Calu3 (cell line): ENCODE measurements at places on chromosomes 3 and 15. TPM values are rescaled to one million over a fixed set of nuclear protein-coding genes. Genes with fewer than 3 reads are reported as not detected.

GRCh38 chr15:26729581-26729980 lies 43.3 kb downstream of the GABRB3 start:
- H3K27ac ChIP-seq, result no peak overlapping the region
- H3K4me3 ChIP-seq, result no peak overlapping the region
- H3K36me3 ChIP-seq, result no peaks in the 10 kb centered on the region
- H3K4me1 ChIP-seq, result no peaks in the 10 kb centered on the region
- no peak for DNase-seq
- no peaks in the 10 kb centered on the region for H3K27me3 ChIP-seq

GRCh38 chr3:107710851-107711250 lies 188.1 kb downstream of the BBX start:
- peaks cover 10% of the 10 kb centered on the region for H3K4me1 ChIP-seq
- H3K27me3 ChIP-seq, result no peaks in the 10 kb centered on the region
- no peaks in the 10 kb centered on the region for H3K36me3 ChIP-seq
- no peak for DNase-seq
- no peak overlapping the region for H3K4me3 ChIP-seq
- H3K27ac ChIP-seq, result no peak overlapping the region

DNA sequence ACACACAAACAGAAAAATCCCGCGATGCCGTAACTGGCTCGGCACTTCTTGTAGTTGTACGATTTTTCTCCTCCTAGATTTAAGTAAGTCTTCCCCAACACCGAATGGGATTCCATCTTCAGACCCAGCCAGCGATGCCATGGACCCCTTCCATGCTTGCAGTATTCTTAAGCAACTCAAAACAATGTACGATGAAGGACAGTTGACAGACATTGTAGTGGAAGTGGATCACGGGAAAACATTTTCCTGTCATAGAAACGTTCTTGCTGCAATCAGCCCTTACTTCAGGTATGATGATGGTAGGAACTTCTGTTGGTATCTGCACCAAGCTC lies 763 bp downstream of the KBTBD8 start:
- H3K27ac ChIP-seq, result no peak overlapping the region
- peaks cover 8% of the 10 kb centered on the region for H3K27me3 ChIP-seq
- no peak for DNase-seq

GRCh38 chr3:195208183-195208582 lies 62.8 kb downstream of the XXYLT1 start:
- H3K4me3 ChIP-seq, result no peak overlapping the region
- peaks cover 5% of the 10 kb centered on the region for H3K36me3 ChIP-seq

DNA sequence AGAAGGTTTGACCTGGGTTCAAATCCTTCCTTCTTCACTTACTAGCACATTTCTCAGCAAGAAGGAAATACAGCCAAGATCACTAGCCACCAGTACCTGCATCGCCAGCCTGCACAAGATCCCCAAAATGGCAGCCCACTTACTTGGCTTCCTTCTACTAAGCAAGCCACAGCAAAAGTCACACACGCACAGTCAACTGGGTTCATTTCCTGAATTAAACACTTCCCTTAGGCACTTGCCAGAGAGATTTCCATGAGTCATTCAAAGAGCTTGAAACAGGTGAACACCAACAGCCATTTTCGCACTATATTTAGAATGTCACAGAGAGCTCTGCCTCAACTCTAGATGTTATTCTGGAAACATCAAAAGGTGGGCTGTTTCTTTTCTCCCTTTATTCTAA lies 42.6 kb downstream of the MGLL start:
- H3K4me1 ChIP-seq, result peaks cover 29% of the 10 kb centered on the region
- no peak overlapping the region for H3K4me3 ChIP-seq
- peak; percentile 38 for DNase-seq
- peak overlapping the region; percentile 27 for H3K27ac ChIP-seq
- H3K27me3 ChIP-seq, result no peaks in the 10 kb centered on the region

DNA sequence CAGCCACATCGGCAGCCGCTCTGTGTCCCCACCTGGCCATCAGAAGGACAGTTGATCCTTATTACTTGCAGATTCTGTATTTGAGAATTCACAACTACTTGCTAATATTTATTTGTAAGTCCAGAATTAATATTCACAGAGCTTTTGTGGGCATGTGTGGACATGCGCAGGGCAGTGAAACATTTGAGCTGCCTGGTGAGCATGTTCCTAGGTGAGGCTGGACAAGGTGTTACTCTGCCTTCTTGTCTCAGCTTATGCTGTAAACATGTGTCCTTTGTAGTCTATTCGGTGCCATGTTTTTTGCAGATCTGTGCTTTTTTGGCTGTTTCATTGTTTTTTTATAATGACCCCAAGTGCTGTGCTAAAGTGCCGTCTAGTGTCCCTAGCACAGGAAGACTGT lies 15.6 kb downstream of the FAH start:
- H3K4me1 ChIP-seq, result no peaks in the 10 kb centered on the region
- no peak overlapping the region for H3K4me3 ChIP-seq
- DNase-seq, result no peak
- no peaks in the 10 kb centered on the region for H3K27me3 ChIP-seq

DNA sequence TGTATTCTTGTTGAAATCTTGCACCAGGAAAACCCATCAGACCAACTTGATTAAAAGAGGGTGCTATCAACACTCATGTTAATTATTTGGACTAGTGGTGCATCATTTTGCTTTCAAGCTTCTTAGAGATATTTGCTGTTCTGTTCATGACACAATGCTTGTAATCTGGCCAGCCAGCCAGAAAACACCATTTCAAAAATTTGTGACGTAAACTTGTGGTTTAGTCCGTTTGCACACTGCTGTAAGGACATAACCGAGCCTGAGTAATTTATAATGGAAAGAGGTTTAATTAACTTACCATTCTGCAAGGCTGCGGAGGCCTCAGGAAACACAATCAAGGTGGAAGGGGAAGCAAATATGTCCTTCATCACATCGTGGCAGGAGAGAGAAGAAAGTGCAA lies 374.3 kb upstream of the TGFBR2 start:
- H3K4me1 ChIP-seq, result peaks cover 16% of the 10 kb centered on the region
- H3K27me3 ChIP-seq, result no peaks in the 10 kb centered on the region
- H3K4me3 ChIP-seq, result no peak overlapping the region
- no peak overlapping the region for H3K27ac ChIP-seq

GRCh38 chr15:99155961-99156443 lies 51.1 kb downstream of the SYNM start:
- H3K4me1 ChIP-seq, result no peaks in the 10 kb centered on the region
- no peak for DNase-seq
- H3K27ac ChIP-seq, result no peak overlapping the region
- no peak overlapping the region for H3K4me3 ChIP-seq

- H3K4me1 ChIP-seq, result peaks cover 8% of the 10 kb centered on the region
- H3K27me3 ChIP-seq, result peaks cover 45% of the 10 kb centered on the region
- H3K4me3 ChIP-seq, result no peak overlapping the region
Measured at GRCh38 chr3:46878781-46879436, 1.4 kb downstream of the PTH1R start.

SCN11A gene
- 0.09 TPM in 1 of 2 replicates, not detected in the other for total RNA-seq

LIPH gene
- total RNA-seq, result 159 and 213 TPM in 2 replicates

LTK gene
- 0.24 and 0.32 TPM in 2 replicates for total RNA-seq

ZMYND10 gene
- total RNA-seq, result 0.44 and 0.71 TPM in 2 replicates
